ENCODE measurements at places on chromosomes 5 and 9. TPM values are rescaled to one million over a fixed set of nuclear protein-coding genes. Genes with fewer than 3 reads are reported as not detected.

Gene DNAI1
- 10.0 TPM for polyA plus RNA-seq

Gene SLC6A19
- polyA plus RNA-seq: 0.54 TPM

Gene RELL2
- polyA plus RNA-seq: 0.95 TPM

DNA sequence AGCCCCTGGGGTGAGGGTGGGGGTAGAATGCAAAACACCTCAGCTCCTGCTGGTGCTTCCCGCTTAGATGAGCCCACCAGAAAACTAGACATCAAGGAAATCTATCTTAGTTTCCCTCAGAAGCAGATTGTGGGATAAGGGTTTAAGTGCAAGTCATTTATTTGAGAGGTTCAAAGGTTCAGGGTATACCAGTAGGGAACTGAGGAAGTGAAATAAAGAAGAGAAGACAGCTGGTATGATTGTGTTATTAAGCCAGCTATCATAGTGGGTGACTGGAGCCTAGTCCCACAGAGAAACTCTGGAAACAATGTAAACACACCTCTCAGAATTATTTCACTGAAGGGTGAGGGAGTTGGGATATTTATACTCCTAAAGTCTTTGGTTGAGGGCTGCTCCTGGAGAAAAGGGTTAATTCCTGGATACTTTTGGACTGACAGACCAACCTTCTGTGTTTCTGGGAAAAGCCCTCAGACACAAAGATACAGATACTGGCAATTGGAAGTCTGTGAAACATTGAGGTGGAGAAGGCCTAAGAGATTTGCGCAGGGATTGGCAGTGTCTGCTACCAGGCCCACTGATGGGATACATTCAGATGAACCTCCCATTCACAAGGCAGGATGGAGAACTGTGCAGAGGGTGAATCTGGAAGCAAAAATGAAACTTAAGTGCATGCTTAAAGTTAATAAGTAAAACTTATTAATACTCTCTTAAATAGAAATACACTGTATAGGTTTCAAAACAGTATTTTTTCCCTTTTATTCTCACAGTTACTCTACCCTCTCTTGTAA lies 6.4 kb upstream of the DCTN4 start:
- no peak overlapping the region for H3K4me3 ChIP-seq
- DNase-seq: no peak
- H3K4me1 ChIP-seq: peaks cover 52% of the 10 kb centered on the region
- no peaks in the 10 kb centered on the region for H3K27me3 ChIP-seq
- H3K36me3 ChIP-seq: no peaks in the 10 kb centered on the region

Measured in left lung (tissue), 14 donors.